ENCODE measurements at places on chromosomes 4 and X. TPM values are rescaled to one million over a fixed set of nuclear protein-coding genes. Genes with fewer than 3 reads are reported as not detected.

Gene EGFL6
- total RNA-seq, result 0.26 TPM

Gene RPS3A
- total RNA-seq, result 3,491 TPM

Gene CENPI
- total RNA-seq, result 1.6 TPM

DNA sequence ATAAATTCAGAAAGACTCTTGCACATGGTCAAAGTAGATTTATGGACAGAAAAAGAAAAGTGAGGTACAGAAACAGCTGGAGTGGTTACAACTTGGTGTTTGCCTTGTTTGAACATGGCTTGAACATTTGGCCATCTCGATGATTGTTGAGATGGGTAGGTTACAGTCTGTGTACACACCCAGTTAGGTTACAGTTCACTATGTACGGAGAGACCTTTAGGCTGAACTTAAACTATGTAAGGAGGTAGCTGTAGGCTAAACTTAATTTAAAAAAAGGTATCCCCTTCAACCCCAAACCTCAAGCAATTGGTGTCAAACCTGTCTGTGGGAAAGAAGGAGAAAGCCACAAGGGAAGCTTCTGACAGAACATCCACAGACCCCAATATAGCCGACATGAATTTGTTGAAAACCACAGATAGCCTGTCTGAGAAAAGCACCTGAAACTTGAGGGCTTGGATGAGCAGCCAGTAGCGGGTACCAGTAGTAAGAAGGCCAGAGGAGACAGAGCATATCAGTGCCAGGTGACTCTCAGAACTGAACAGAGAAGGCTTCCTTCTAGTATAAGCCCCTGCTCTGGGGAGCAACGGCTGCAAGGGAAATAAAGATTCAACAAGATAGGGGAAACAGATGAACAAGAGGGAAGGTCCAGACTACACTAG, 247.9 kb upstream of the GALNTL6 start:
- DNase-seq, result no peak

DNA sequence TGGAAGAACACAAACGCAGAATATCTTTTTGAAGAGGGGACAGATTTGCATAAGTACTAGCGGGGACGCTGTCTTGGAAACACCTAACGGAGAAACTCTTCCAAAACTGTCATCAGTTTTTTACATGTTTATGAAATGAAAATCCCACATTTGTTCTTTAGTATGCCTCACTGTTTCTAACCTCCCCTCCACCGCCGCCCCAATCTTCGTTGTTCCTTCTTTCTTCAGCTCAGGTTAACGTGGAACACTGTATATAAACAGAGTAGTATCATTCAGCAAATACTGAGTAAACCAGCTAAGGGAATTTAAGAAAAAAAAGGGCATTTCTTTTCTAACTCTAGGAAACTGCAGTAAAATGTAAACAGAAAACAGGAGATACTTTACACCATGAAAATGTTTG, 2345.6 kb downstream of the PCDH7 start:
- no peak for DNase-seq

DNA sequence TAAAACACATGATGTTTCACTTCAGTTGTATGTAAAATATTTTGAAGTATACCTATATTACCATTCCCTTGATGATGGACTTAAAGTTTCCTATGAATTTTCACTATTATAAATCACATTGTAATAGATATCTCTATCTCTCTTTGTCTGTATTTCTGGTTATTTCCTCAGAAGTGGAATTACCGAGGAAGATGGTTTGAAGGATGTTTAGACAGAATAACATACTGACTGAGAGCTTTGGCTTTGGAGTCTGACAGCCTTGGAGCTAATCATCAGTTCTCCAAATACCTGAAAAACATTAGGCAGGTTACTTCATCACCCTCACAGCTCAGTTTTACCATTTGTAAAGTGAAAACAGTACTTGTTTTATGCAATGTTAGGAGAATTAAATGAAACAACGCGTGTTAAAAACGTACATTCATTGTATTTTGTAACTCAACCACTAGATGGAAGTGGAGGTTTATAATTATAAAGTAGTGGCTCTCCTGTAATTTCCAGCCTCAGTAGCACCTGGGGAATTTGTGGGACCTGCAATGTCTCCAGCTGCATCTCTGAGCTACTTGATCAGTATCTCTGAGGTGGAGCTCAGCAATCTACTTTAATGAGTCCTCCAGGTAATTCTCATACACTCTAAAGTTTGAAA, 14.3 kb downstream of the JCHAIN start:
- DNase-seq, result peak; percentile 55

DNA sequence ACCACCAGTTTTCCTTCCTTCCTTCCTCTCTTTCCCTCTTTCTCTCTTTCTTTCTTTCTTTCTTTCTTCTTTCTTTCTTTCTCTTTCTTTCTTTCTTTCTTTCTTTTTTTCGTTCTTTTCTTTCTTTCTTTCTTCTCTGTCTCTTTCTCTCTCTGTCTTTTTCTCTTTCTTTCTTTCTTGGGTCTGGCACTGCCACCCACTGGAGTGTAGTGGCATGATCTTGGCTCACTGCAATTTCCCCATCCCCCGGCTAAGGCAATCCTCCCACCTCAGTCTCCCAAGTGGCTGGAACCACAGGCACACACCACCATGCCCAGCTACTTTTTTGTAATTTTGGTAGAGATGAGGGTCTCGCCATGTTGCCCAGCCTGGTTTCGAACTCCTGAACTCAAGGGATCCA, 51.6 kb upstream of the NHS start:
- DNase-seq, result no peak

- peak; percentile 49 for DNase-seq
These were observed 5.5 kb upstream of the NR3C2 start for GRCh38 chr4:148447681-148448080.

DNA sequence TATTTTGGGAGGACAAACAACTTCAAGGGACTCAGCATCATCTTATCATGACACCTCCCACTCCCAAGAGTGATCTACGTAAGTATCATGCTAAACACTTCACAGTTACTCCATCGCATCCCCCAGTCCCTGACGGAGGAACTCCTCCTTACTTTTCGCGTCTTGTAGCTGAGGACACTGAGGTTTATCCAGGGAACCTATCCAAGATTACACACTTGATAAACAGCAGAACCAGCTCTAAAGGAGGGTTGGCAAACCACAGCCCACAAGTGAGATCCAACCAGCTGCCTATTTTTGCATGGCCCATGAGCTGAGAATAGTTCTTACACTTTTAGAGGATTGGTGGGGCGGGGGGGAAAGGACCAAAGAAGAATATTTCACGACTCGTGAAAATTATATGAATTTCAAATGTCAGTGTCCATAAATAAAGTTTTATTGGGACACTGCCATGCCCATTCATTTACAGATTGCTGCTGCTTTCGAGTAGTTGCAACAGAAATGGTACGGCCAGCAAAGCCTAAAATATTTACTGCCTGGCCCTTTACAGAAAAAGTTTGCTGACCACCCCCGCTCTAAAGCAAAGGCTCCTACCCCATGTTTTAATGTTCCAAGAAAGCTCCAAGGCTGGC, 47.8 kb downstream of the SEPSECS start:
- DNase-seq, result no peak
